Activated T-helper 9 cell treated with anti-CD3 and anti-CD28 coated beads, Interleukin-2, amount 50 U/mL, for 16 hours (primary cell): ENCODE measurements at places on chromosomes 2 and 18.

- no peak for DNase-seq
These were observed 2.9 kb downstream of the RHBDD1 start for GRCh38 chr2:226838722-226839121.

- DNase-seq = no peak
These were observed 1424.0 kb upstream of the PIK3C3 start for GRCh38 chr18:40531051-40531450.

DNA sequence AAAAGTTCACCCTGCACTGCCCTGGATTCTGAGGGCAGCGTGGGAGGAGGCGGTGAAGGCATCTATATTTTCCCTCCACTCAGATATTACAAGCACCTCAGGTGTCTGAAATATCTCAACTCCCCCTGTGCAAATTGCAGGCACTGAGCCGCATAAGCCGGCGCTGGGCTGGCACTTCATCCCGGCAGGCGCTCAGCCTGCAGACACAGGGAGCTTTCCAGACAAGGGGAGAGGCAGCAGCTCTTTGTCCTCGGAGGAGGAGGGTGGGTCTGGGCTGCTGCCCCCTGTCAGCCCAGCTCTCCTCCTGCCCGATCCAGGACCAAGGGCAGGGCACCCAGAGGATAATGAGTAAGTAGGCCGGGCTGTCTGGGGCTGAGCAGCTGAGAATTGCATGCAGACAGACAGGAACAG, 189.3 kb upstream of the MYT1L start:
- DNase-seq = no peak

DNA sequence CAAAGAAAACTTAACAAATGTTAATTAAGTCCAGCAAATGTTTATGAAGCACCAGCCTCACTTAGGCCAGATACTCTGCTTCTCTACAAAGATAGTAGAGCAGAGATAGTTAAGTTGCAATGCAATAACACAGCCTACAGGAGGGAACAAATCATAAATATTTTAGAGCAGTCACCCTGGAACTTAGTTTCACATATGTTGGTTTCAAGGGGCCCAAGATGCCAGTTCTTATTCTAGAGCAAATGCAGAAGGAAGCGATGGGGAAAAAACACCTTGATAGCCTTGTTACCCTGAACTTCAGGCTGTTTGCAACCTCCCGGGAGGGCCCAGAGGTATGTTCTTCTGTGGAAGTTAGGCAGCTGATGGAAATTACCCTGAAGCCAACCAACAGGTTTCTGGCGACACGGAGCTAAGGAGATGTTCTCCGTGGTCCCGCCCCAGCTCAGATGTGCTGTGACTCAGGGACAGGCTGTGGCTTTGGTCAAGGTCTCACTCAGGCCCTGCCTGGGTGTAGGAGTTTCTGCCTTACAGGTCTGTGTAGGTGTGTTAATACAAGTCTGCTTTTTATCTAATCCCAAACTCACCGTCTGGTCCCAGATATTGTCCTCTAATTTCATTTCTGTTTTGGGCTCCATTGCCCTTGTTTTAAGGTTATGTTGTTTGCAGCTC, 3.8 kb downstream of the CTIF start:
- no peak for DNase-seq

DNA sequence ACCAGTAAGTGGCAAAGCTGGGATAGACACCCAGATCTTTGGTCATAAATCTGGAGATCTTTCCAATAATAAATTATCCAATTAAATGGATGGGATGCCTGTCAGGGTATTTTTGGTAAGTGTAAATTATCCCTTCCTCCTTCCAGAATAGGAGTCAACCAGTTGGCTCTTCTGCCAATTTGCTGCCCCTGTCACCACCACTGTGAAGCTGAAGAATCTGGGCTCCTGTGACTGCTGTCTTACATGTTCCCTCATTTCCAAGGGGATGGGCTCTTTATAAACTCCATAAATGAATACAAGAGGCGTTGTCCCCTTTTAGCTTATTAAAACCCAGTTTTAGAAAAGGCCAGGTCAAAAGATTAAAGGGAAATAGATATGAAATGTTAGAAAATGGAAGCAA, 17.8 kb upstream of the BMP10 start:
- no peak for DNase-seq

GRCh38 chr18:48902023-48902855, 48.5 kb downstream of the SMAD7 start:
- DNase-seq = no peak

DNA sequence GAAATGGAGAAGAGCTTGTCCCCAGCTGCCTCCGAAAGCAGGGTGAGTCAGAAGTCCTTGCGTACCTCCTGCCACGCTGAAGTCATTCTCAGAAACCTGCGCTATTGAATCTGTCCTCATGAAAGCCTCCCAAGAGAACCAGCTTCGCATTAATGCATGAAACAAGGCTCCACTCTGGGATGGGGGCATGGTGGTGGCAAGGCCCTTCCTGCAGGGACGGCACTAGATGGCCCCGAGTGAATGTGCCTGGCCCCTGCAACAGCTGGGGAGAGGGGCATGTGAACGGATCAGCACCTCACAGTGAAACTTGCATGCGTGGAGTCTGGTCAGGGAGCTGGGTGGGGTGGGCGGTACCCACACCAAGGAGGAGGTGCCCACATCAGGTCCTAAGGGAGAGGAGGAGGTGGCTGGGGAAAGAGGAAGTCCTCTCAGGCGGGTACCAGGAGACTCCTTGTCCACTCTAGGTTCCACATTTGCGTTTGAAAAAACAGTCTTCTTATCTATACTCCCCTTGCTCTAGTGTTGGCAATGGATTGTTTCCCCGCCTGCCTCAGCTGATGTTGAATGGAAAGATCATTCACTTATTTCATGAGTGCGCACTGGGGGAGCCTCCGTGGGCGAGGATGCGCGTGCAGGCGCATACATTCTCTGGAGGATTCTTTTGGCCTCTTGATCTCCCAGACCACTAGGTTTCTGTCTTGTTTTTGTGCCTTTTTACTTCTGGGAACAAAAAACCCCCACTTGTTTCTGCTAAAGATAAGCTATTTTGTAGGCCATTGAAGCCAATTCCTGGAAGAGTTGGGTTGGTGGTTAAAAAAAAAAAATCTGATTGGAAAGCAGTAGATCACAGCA, 104.7 kb downstream of the KLHL29 start:
- no peak for DNase-seq
